ENCODE measurements at places on chromosomes 11 and 22. TPM values are rescaled to one million over a fixed set of nuclear protein-coding genes. Genes with fewer than 3 reads are reported as not detected.
A peak's percentile ranks its signal among the peaks of the same experiment; 100 is the strongest.

The CCDC116 gene
- polyA plus RNA-seq: 0.03 TPM

The USP2 gene
- polyA plus RNA-seq: 0.49 TPM

DNA sequence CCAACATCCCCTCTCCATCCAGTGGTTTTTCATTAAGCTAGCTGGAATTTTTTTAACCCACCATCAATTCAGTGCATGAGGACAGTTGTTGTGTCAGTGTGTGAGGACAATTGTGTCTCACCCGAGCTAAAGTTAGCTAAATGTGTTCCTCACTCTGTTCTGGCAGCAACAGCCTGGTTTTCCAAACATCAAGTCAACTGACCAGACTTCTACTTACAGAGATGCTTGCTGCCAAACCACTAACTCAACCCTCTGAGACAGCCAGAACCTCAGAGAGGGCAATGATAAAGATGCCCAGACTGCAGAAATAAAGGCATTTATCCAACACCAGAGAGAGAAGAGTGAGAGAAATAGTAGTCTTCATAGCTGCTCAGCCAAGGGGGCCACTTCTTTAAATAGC, 6.7 kb downstream of the PAMR1 start:
- peaks cover 31% of the 10 kb centered on the region for H3K4me1 ChIP-seq
- no peaks in the 10 kb centered on the region for H3K36me3 ChIP-seq
- H3K27ac ChIP-seq: no peak overlapping the region
- DNase-seq: no peak
- H3K27me3 ChIP-seq: no peaks in the 10 kb centered on the region

DNA sequence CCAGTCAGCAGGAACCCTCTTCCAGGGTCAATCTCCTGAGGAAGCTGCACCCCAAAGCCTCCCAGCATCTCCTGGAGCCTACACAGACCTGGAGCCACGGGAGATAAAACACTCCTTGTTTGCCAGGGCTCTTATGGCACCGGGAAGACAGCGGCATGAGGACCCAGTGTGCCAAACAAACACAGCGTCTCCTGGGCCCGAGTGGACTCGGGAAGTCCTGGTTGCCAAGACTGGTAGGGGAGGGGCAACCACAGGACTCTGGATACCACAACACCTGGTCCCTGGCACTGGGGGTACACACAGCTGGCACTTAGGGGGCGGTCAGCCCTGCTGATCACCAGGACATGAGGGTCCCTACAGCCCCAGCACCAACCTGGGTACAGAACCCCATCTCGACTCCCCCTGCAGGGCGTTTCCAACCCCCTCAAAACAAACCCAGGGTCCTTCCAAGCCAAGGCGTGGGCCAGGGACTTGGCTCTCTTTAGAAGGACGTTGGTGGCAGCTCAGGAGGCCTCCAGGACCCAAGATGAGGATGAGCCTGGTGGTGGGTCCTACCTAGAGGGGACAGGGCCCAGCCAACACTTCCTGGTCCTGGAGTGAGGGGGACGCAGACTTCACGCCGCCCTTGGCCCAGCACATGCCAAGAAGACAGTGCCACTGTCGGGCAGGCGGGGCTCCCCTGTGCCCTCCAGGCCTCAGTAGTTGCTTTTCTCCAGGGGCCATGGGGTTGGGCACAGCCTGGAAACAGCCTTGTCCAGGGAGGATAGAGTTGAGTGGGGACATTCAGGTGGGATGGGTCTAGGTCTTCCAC, 85.0 kb downstream of the CELSR1 start:
- peaks cover 16% of the 10 kb centered on the region for H3K36me3 ChIP-seq
- H3K4me3 ChIP-seq: no peak overlapping the region
- H3K27me3 ChIP-seq: no peaks in the 10 kb centered on the region
- no peak for DNase-seq
- peaks cover 64% of the 10 kb centered on the region for H3K4me1 ChIP-seq

DNA sequence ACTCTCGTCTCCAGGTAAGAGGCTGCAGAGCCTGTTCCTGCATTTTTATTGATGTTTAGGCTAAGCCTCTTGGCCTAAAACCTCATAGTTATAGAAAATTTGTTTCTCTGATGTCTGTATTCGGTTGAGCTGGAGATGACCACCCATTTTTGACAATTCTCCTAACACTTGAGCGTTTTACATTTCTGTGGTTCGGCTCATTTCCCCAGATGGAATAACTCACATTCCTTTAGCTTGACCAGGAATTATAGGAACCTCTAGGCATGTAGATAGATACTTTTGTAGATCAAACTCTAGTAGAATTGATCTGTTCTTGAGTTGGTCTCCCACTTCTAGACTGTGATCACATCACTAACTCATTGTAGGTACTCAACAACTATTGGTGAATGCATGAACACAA, 172.6 kb upstream of the CADM1 start:
- H3K4me1 ChIP-seq: peaks cover 9% of the 10 kb centered on the region
- no peaks in the 10 kb centered on the region for H3K36me3 ChIP-seq
- no peak overlapping the region for H3K4me3 ChIP-seq
- H3K27ac ChIP-seq: no peak overlapping the region

DNA sequence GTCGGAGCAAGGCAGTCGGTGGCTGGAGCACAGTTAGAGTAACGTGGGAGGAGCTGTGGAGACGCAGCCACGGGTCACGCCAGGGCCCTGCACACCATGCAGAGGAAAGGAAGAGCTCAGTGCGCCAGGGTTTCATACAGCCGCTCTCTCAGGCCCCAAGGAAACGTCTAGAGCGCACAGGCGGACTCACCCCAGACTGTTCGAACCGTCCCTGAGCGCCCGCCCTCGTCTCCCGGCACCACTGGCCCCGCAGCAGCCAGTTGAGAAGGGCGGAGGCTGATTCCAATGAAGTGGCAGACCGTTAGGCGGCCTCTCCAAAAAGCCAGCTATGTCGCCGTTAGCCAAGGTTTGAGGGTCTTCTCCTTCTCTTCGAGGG, 483 bp upstream of the HYLS1 start:
- no peaks in the 10 kb centered on the region for H3K27me3 ChIP-seq
- no peak for DNase-seq
- peak overlapping the region; percentile 83 for H3K4me3 ChIP-seq
- H3K4me1 ChIP-seq: peaks cover 19% of the 10 kb centered on the region

DNA sequence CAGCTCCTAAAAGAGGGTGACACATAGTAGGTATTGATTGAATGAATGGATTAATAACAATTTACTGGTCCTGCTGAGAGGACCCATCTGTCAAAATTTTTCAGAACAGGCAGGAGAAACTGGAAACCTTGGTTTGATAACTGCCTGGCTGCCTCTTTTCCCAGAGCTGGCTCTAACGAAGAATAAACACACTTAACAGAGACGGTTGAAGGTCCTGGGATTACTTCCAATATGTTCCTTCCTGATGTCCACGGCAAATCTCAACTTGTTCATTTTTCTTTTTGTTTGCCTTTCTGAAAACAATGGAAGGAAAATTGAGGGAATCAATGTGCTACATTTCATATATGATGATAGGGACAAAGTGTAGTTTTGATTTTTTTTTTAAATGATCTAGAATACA, 76.5 kb upstream of the SYT13 start:
- no peaks in the 10 kb centered on the region for H3K36me3 ChIP-seq
- H3K4me3 ChIP-seq: no peak overlapping the region
- peaks cover 8% of the 10 kb centered on the region for H3K27me3 ChIP-seq
- no peaks in the 10 kb centered on the region for H3K4me1 ChIP-seq

DNA sequence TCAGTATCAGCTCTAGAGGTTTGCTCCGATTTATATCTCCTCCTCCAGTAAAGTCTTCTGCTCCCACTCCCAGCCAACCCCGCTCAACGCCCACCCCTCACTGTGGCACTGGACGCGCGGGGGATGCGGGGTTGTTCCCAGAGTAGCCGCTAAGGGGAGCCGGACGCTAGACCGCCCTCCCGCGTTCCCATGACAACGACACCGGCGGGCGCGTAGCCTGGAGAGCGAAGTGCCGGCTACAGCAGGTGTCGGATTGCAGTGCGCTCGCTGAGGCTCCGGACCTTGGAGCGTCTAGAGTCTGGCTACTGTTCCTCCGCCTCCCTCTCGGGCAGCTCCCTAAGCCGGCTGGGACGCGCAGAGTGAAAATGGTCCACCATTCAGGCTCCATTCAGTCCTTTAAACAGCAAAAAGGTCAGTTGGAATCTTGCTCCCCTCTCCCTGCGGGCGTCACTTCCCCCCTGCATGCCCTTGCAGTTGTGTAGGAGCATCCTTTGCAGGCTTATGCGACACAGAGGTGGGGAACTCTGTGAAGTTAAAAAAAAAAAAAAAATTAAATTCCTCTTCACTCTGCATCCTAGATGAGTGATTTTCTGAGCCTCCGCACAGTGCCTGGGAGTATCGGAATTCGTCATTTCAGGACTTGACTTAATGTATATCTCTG, at the start of gene ANO3:
ANO3 (plus strand) TSS at position 220 of the 661 bp plus-strand sequence; CDS start at position 366, 146 bp downstream.
- no peaks in the 10 kb centered on the region for H3K36me3 ChIP-seq
- H3K27me3 ChIP-seq: peaks cover 12% of the 10 kb centered on the region
- no peaks in the 10 kb centered on the region for H3K4me1 ChIP-seq
- no peak within 1 kb of the TSS for H3K27ac ChIP-seq

- no peaks in the 10 kb centered on the region for H3K4me1 ChIP-seq
- H3K4me3 ChIP-seq: no peak overlapping the region
- H3K36me3 ChIP-seq: no peaks in the 10 kb centered on the region
Measured at GRCh38 chr11:121340032-121340580, 47.5 kb downstream of the SC5D start.

DNA sequence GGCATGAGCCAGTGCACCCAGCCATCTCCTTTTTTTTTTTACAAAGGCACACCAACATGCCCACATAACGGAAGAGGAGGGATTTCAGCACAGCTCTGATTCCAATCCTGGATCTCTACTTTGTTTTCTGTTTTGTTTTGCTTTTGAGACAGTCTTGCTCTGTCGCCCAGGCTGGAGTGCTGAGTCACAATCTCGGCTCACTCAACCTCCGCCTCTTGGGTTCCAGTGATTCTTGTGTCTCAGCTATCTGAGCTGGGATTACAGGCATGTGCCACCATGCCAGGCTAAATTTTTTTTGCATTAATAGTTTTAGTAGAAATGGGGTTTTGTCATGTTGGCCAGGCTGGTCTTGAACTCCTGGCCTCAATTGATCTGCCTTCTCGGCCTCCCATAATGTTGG, 28.1 kb downstream of the VSTM5 start:
- H3K27ac ChIP-seq: no peak overlapping the region
- H3K4me3 ChIP-seq: no peak overlapping the region
- H3K36me3 ChIP-seq: no peaks in the 10 kb centered on the region
- DNase-seq: no peak
- H3K4me1 ChIP-seq: no peaks in the 10 kb centered on the region

GRCh38 chr11:16799890-16800289, 61.4 kb downstream of the C11orf58 start:
- H3K36me3 ChIP-seq: no peaks in the 10 kb centered on the region
- no peak overlapping the region for H3K27ac ChIP-seq
- no peaks in the 10 kb centered on the region for H3K27me3 ChIP-seq
- no peak for DNase-seq
- H3K4me1 ChIP-seq: no peaks in the 10 kb centered on the region

DNA sequence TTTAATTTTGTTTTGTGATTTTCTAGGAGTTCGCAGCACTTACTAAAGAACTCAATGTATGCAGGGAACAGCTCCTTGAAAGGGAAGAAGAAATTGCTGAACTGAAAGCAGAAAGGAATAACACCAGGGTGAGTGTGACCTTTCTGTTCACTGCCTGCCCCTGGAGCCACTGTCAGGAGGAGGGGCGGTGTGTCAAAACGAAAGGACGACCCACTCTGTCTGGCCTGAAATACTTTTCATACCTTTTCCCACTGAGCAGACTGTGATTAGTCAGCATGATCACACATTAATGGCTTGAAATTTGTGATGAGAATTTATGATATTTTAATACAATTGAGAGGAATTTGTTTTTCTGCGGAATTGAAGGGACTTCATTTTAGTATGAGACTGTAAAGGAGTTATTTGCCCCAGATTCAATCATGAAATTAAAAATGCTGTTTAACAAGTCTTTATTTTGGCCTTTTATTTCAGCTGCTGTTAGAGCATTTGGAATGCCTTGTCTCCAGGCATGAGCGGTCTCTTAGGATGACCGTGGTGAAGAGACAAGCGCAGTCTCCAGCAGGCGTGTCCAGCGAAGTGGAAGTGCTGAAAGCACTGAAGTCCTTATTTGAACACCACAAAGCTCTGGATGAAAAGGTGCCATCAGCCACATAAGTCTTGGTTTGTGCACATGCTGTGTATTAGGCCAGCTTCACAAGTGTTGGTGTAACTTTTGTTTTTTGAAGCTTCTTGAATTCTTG, 54.1 kb downstream of the PPFIA1 start:
- H3K4me3 ChIP-seq: no peak overlapping the region
- H3K4me1 ChIP-seq: no peaks in the 10 kb centered on the region
- no peaks in the 10 kb centered on the region for H3K27me3 ChIP-seq
- no peak for DNase-seq
- H3K27ac ChIP-seq: no peak overlapping the region
- peaks cover 13% of the 10 kb centered on the region for H3K36me3 ChIP-seq

DNA sequence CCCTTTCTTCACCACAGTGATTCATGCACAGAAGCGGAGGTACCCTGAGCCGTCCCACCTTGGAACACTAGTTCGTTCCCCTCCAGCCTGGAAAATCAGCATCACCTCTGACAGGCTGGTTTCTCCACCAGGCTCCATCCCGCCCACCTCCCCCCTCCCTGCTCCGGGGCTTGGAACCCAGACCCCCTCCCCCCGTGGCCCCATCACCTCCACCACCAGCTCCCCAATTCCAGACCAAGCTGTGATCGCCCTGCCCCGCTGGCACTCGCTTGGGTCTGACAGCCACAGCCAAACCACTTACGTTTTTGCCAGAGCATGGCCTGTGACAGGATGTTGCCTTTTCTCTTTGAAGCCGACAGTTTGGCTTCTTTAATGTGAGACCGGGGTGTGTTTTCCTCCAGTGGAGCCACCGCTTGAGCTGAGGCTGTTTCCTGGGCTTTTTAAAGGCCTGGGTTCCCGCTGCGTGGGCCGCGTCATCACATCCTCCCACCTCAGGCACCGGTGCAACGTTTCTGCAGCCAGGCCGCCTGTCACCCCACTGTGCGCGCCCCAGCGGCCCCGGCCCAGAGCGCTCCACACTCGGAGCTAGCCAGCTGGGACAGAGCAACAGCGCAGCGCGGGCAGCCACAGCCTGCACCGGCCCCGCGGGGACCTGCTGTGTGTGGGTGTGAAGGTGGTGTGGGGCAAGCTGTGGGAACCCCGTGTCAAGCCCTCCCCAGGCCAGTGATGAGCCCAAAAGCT, at the start of gene POU2AF1:
POU2AF1 (minus strand) TSS at position 415 of the 741 bp plus-strand sequence; CDS start at position 317, 98 bp downstream.
- no peaks in the 10 kb centered on the region for H3K27me3 ChIP-seq
- H3K4me3 ChIP-seq: no peak within 1 kb of the TSS
- H3K27ac ChIP-seq: no peak within 1 kb of the TSS
- DNase-seq: no peak

Data from keratinocyte (primary cell).